ENCODE measurements at places on chromosomes 2 and 18. TPM values are rescaled to one million over a fixed set of nuclear protein-coding genes. Genes with fewer than 3 reads are reported as not detected.

ASB18 gene
- 0.04 TPM for polyA plus RNA-seq

FZD7 gene
- polyA plus RNA-seq = 45.1 TPM

SLC5A7 gene
- 0.08 TPM for polyA plus RNA-seq

RSAD2 gene
- 5.8 TPM for polyA plus RNA-seq

PAX8 gene
- 2.0 TPM for polyA plus RNA-seq

INO80D gene
- 9.6 TPM for polyA plus RNA-seq

ATOH8 gene
- 38.7 TPM for polyA plus RNA-seq

SERPINB3 gene
- polyA plus RNA-seq = not detected

RAMP1 gene
- polyA plus RNA-seq = 18.4 TPM

PELI1 gene
- polyA plus RNA-seq = 33.4 TPM

MAP3K20 gene
- 76.5 TPM for polyA plus RNA-seq

SP5 gene
- polyA plus RNA-seq = 8.5 TPM

C1GALT1C1L gene
- 1.9 TPM for polyA plus RNA-seq

IMMT gene
- 78.1 TPM for polyA plus RNA-seq

MC5R gene
- polyA plus RNA-seq = 0.08 TPM

CD8B gene
- polyA plus RNA-seq = 0.37 TPM

RESP18 gene
- not detected for polyA plus RNA-seq

LOXHD1 gene
- polyA plus RNA-seq = 0.90 TPM

LIMS3 gene
- polyA plus RNA-seq = 1.6 TPM

CABYR gene
- 5.4 TPM for polyA plus RNA-seq

RAD51AP2 gene
- polyA plus RNA-seq = 0.84 TPM

FBLN7 gene
- 15.1 TPM for polyA plus RNA-seq

CNDP1 gene
- 0.69 TPM for polyA plus RNA-seq

CHST10 gene
- 29.2 TPM for polyA plus RNA-seq

CD8B2 gene
- 0.93 TPM for polyA plus RNA-seq

DRC1 gene
- polyA plus RNA-seq = 6.9 TPM

TMEM17 gene
- polyA plus RNA-seq = 4.9 TPM

HJURP gene
- 17.2 TPM for polyA plus RNA-seq

IL36RN gene
- not detected for polyA plus RNA-seq
